Thymus (tissue), 14 donors: ENCODE measurements at places on chromosomes 13 and 19. TPM values are rescaled to one million over a fixed set of nuclear protein-coding genes. Genes with fewer than 3 reads are reported as not detected.

DNA sequence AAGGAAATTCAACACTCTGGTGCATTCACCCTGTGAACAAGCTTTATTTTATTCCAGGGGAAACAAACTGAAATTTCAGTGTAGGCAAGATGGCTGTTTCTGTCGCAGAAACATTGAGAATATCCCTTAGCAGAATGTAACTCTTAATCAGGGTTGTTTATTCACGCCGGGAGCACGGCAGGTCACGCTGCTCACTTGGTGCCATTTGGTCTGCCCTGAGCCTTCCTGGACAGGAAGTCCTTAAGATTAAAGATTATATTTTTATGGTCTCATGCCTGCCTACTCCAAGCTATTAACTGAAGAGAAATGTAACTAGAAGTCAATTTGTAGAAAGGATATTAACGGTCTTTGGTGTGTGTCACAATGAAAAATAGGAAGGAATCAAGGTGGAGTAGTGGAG lies 185.3 kb upstream of the ARGLU1 start:
- H3K4me3 ChIP-seq: no peak overlapping the region
- H3K4me1 ChIP-seq: no peaks in the 10 kb centered on the region

- H3K27ac ChIP-seq: no peak overlapping the region
- DNase-seq: no peak
- no peaks in the 10 kb centered on the region for H3K27me3 ChIP-seq
- H3K4me3 ChIP-seq: no peak overlapping the region
- H3K4me1 ChIP-seq: no peaks in the 10 kb centered on the region
Observed at GRCh38 chr19:31531326-31531725, 182.1 kb upstream of the TSHZ3 start.

The USHBP1 gene
- 0.76 TPM for total RNA-seq

The SERPINE3 gene
- 0.05 TPM for total RNA-seq

The CDX2 gene
- 0.09 TPM for total RNA-seq

The ZNF99 gene
- 0.05 TPM for total RNA-seq

DNA sequence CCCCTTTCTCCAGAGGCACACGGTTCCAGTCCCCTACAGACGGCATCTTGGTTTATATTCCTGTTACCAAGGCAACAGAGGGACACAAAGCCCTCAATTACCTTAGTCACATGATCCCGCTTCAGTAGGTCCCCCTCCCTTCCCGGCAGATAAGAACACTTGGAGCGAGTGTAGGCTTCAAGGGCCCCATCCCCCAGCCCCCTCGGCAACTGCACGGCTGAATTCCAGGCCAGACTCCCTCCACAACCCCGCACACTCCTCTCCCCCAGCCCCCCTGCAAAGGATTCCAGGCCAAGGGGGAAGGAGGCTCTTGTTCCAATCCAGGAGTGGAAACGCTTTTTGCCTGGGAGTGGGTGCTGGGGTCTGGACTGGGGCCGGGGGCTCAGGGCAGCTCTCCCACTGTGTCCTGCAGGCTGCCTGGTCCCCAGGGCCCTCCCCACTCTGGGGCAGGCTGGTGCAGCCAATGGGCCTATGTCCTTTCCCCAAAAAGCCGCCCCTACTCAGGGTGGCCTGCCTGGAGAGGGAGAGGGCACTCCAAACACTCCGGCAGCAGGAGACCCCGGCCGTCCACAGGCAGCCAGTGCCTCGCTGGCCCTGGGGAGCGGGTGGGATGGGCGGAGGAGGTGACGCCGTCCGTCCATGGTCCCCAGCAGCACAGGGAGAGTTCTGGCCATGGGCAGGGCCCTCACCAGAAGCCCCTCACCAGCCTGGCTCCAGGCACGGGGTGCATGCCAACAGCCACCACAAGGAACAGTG lies 62.6 kb downstream of the MLLT1 start:
- peak overlapping the region; percentile 26 for H3K27ac ChIP-seq
- H3K4me1 ChIP-seq: no peaks in the 10 kb centered on the region
- H3K4me3 ChIP-seq: no peak overlapping the region
- no peak for DNase-seq

DNA sequence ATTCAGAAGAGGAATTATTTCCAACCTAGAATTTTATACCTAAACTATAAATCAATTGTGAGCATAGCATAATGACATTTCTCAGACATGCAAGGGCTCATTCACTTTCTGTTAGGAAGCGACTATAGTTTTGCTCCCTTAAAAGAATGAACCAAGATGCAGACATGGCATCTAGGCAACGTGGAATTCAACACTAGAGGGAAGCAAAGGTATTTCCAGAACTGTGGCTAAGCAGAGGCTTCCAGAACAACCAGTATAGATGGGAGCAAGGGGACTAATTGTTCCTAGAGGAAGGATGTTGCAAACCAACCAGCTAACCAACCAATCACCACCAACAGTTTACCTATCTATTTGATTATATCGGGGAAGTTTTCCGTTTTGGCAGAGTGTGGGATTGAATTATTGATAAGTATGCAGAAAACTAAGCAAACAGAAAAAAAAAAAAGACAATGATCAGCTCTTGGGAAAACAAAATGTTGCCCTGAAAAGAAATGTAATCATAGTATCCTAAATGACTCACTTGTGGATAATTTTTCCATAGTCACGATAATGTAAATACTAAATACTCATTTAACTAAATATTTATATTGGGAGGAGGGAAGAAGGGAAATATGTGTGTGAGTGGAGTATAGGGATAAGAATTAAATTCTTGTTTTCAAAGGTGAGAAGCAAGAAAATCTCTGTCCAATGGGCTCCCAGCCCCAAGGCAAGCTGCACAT lies 21.1 kb downstream of the ARL11 start:
- H3K27me3 ChIP-seq: no peaks in the 10 kb centered on the region
- no peak for DNase-seq
- H3K27ac ChIP-seq: no peak overlapping the region
- H3K4me1 ChIP-seq: peaks cover 5% of the 10 kb centered on the region
- H3K36me3 ChIP-seq: no peaks in the 10 kb centered on the region
- H3K4me3 ChIP-seq: no peak overlapping the region

The ATP4A gene
- total RNA-seq: 0.42 TPM

The METTL21C gene
- total RNA-seq: not detected

DNA sequence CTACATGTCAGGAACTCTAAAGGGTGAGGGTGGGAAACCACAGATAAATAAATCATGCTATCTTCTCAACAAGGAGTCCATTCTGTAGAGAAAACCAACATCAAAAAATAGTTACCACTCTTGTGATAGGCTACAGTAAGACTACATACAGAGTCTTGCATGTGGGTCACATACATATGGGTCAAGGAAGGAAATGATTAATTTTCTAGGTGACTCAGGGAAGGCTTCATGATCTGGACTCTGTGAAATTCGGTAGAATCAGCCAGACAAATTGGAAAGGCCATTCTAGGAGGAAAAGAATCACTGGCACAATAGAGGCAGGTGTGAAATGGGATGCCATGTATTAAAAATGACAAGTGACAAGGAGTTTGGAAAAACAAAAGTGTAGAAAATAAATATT lies 638.9 kb downstream of the LIG4 start:
- no peak for DNase-seq
- no peak overlapping the region for H3K4me3 ChIP-seq
- no peaks in the 10 kb centered on the region for H3K4me1 ChIP-seq

DNA sequence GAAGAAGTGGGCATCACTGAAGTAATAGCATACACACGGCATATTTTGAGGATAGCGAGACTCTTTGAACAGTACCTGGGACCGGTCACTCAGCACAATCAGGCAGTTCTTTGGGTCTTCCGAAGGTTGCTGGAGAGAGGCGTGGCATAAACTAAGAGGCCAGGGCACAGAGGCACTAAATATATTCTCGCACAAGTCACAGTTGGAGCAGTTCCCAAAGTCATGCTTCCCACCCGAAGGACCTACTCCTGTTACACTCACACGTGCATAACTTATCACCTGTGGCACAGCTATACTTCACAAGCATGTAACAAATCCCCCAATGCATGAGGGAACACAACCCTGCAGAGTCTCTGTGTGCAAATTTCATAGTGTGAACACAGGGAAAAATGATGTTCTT lies 10.2 kb downstream of the WDR87 start:
- no peak for DNase-seq
- H3K4me1 ChIP-seq: no peaks in the 10 kb centered on the region
- H3K27me3 ChIP-seq: no peaks in the 10 kb centered on the region
- no peaks in the 10 kb centered on the region for H3K36me3 ChIP-seq
- H3K27ac ChIP-seq: no peak overlapping the region

The NLRP4 gene
- total RNA-seq: under 0.01 TPM

DNA sequence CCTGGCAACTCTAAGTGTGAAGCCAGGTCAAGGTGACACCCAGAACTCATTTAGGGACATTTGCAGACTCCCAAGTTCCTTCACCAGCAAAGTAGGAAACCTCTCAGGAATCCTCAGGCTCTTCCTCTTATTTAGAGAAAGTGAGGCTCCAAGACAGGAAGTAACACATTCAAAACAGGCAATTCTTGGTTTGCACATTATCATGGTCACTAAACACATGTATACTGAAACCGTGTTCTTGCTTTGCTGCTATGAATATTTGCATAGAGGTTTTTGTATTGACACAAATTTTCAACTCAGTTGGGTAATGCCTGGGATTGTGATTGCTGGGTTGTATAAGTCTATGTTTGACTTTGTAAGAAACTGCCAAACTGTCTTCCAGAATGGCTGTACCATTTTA lies 13.2 kb upstream of the URI1 start:
- no peaks in the 10 kb centered on the region for H3K36me3 ChIP-seq
- DNase-seq: no peak
- H3K4me1 ChIP-seq: peaks cover 3% of the 10 kb centered on the region
- no peak overlapping the region for H3K4me3 ChIP-seq

The VAV1 gene
- 59.3 TPM for total RNA-seq

DNA sequence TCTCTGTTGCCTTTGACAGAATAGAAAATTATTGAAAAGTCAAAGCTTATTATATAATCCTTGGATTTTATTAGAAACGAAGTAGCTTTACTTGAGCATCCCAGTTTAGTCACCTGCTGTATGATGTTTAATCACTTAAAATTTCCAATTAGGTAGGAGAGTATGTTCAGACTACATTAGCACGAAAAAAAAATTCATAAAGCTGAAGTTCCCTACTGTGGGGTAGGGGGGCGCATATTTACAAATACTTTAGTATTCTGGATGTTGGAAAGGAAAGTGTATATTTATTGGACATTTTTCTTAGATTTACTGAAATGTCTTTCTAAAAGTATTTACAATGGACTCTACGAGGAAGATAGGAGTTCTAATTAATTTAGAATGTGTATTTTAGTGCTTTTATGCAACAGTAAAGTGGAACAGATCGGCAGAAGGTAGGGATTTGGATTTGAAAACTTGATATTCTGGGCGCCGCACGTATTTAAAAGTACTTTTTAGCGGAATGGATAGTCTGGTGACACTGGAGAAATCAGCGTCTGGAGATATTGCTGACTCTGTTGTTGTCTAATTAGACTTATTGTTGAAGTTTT lies 1.9 kb downstream of the CDK8 start:
- peak overlapping the region; percentile 85 for H3K4me3 ChIP-seq
- no peaks in the 10 kb centered on the region for H3K27me3 ChIP-seq
- peak; percentile 6 for DNase-seq
- H3K27ac ChIP-seq: no peak overlapping the region

The ZBTB32 gene
- 0.09 TPM for total RNA-seq

GRCh38 chr19:824885-825284 lies 2.8 kb upstream of the AZU1 start:
- no peak for DNase-seq
- no peak overlapping the region for H3K4me3 ChIP-seq
- H3K4me1 ChIP-seq: no peaks in the 10 kb centered on the region
- H3K27me3 ChIP-seq: peaks cover 28% of the 10 kb centered on the region
- H3K36me3 ChIP-seq: no peaks in the 10 kb centered on the region

The LYPD5 gene
- total RNA-seq: 1.7 TPM

The SLC17A7 gene
- total RNA-seq: under 0.01 TPM

DNA sequence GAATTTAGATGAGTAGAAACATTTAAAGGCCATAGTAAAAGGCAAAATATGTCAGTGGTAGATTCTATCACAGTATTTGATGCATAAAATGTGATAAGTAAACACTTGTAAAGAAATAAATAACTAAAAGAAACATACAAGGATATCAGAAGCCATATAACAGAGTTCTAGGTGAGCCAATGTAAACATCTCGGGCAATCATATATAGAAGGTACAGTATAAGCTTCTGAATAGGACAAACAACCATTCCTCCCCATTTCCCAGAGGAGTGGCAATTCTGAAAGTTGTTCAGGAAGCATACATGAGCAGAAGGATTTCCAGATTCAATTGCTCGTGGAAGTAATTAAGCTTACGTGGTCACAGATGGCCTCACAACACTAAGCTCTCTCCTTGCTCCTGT lies 267.3 kb downstream of the LHFPL6 start:
- H3K27me3 ChIP-seq: no peaks in the 10 kb centered on the region
- H3K4me3 ChIP-seq: no peak overlapping the region
- H3K4me1 ChIP-seq: no peaks in the 10 kb centered on the region
- DNase-seq: no peak

- H3K4me1 ChIP-seq: no peaks in the 10 kb centered on the region
- H3K36me3 ChIP-seq: no peaks in the 10 kb centered on the region
- H3K27me3 ChIP-seq: no peaks in the 10 kb centered on the region
Observed at GRCh38 chr13:96762876-96763275, 231.4 kb downstream of the OXGR1 start.

DNA sequence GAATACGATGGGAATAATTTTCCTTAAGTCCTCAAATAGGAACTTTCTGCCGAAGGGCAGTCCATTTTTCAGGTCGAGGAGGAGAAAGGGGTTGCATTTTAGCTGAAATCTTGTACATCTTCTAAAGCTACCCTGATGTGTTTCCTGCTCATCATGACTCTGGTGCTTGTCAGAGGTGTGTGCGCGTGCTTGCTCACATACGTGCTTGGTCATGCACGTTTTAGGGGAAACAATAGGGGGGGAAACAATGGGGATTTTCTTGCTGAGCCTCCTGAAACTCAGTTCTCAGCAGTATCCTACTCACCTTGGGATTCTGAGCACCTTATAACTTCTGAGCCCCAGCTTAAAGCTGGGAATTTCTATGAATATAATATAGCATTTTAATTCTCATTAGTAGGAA lies 44.7 kb downstream of the TM9SF2 start:
- DNase-seq: no peak
- H3K4me1 ChIP-seq: no peaks in the 10 kb centered on the region
- peaks cover 53% of the 10 kb centered on the region for H3K36me3 ChIP-seq
- no peak overlapping the region for H3K4me3 ChIP-seq

The CEACAM6 gene
- 1.4 TPM for total RNA-seq

The MAMSTR gene
- total RNA-seq: 0.38 TPM

- no peaks in the 10 kb centered on the region for H3K27me3 ChIP-seq
- H3K27ac ChIP-seq: no peak overlapping the region
- no peaks in the 10 kb centered on the region for H3K36me3 ChIP-seq
- DNase-seq: no peak
Observed at GRCh38 chr19:18650468-18651041, 13.7 kb downstream of the KLHL26 start.

- H3K4me1 ChIP-seq: peaks cover 18% of the 10 kb centered on the region
- H3K36me3 ChIP-seq: peaks cover 33% of the 10 kb centered on the region
- no peak for DNase-seq
- H3K27ac ChIP-seq: no peak overlapping the region
- H3K4me3 ChIP-seq: no peak overlapping the region
Observed at GRCh38 chr19:4121815-4122214, 2.1 kb downstream of the MAP2K2 start.
